Activated T-cell treated with anti-CD3 and anti-CD28 coated beads, Interleukin-2, amount 50 U/mL, for 72 hours (primary cell): ENCODE measurements at places on chromosomes 2 and 18. TPM values are rescaled to one million over a fixed set of nuclear protein-coding genes. Genes with fewer than 3 reads are reported as not detected.

COL3A1 gene
- total RNA-seq: not detected

HYCC2 gene
- 31.5 TPM for total RNA-seq

C2orf78 gene
- not detected for total RNA-seq

TTC27 gene
- total RNA-seq: 24.2 TPM

CCDC102B gene
- total RNA-seq: 4.3 TPM

CYB5A gene
- total RNA-seq: 45.1 TPM

CHRNA1 gene
- total RNA-seq: not detected

CARF gene
- total RNA-seq: 12.0 TPM

SERPINB11 gene
- not detected for total RNA-seq
